ENCODE measurements at places on chromosomes 13 and 19.
A peak's percentile ranks its signal among the peaks of the same experiment; 100 is the strongest.

DNA sequence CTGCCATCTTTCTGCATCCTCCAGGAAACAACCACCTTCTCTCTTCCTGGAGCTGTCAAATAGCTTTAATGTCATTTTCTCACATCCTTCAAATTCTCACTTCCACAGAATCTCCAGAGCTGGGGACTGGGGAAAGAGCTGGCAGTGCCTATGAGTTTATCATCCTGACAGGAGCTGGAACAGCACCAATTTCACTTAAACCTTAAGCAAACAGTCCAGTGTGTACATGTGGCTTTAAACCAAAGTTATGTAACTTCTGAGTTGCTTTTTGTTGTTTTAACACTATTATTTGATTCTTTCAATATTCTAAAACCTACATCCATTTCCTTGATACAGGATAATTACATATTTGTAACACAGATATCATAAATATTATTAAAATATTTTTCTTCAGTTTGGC lies 331.5 kb upstream of the ARGLU1 start:
- DNase-seq = no peak

DNA sequence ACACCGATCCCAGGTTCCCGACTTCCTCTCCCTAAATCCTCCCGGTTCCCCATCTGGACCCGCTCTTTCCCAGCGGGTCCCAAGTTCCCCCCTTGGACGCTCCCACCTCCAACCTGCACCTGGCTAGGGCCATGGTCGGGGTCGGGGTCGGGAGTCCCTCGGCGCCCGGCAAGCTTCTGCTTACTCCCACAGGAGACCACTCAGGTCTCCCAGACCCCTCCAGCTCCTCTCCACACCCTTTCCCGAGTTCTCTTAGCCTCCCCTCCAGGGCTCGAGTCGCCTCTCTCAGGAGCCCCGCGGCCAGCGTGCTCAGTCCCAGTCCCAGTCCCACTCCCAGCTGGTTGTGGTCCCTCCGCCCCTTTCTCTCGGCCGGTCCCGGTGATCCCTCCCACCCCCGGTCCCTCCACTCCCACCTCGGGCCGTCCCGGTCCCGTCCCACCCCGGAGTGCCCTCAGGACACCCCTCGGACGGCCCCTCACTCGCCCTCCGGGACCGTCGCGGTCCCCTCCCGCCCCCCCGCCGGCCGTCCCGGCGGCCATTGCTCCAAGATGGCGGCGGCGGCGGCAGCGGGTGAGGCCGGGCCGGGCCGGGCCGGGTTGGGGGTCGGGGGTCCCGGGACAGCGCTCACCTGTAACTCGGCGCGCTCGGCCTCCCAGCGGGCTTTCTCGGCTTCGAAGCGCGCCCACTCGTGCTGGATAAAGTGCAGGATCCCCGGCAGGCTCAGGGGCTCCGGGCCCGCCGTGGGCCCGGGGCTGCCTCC lies at the start of gene FKRP:
Gene FKRP (plus strand): TSS at position 537 of the 760 bp plus-strand sequence. CDS start 9,394 bp downstream, outside the sequence.
- DNase-seq = peak; percentile 27

DNA sequence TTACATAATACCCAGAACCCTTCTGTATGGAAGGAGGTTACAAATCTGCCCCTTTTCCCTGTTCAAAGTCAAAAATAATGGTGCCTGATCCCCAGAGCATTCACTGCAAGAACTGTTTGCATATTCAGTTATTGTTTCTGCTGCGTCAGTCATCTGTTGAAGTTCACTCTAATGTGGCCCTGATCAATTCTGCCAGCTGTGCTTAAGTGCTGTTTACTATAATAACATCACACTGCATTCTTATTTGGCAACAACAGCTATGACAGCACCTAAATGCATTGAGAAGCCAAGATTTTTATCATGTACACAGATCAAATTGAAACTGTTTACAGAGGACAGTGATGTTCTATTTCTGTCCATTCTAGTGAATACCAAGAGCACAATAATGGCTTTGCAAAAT lies 115.9 kb downstream of the DACH1 start:
- DNase-seq = no peak

- DNase-seq = no peak
These were observed 435.3 kb downstream of the KLF12 start for GRCh38 chr13:73698859-73699258.

- DNase-seq = no peak
These were observed 838 bp upstream of the MYADM start for GRCh38 chr19:53866865-53867224.

DNA sequence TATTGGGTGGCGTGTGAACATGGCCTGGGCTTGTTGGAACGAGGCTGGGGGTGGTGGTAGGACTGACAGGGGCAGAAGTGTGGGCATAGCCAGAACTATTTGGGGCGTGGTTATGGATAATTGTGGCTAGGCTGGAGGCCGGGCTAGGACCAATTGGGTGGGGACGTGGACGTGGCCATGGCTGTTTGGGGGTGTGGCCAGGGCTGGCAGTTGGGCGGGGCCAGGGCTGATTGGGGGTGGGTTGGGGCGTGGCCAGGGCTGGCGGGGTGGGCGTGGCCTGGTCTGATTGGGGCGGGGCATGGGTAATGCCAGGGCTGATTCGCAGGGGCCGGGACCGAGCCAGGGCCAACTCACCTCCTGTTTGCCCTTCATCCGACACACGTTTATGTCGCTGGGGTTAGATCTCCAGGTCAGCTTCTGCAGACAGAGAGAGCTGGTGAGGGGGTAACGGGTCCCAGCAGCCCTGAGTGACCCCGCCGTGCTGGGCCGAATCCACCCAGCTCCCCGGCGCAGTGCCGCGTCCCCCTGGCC lies 2.8 kb downstream of the SEMA6B start:
- no peak for DNase-seq

- DNase-seq = no peak
These were observed 99.2 kb upstream of the MIR17HG start for GRCh38 chr13:91248249-91248648.

DNA sequence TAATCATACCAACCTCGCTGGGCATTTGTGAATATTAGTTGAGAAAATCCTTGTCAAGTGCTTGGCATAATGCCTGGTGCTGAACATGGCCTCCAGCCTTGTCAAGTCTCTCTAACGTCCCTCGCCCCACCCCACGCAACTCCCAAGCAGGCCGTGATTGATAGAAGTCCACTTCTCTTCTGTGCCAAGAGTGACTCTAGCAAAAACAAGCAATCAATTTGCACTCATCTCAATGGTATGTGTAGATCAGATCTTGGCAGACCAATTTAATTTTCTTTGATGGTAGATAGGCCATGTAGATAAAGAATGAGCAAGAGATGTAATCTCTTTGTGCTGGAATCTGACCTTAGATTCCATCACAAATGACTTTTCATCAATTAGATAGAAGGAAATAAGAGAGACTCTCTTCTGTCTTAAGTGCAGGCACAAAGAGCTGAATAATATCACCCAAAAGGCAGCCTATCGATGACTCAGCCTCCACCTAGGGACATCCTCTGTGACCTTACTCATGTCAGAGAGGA lies 31.0 kb upstream of the KATNAL1 start:
- DNase-seq = no peak

- no peak for DNase-seq
These were observed 70.6 kb downstream of the ZNF557 start for GRCh38 chr19:7140137-7140536.

DNA sequence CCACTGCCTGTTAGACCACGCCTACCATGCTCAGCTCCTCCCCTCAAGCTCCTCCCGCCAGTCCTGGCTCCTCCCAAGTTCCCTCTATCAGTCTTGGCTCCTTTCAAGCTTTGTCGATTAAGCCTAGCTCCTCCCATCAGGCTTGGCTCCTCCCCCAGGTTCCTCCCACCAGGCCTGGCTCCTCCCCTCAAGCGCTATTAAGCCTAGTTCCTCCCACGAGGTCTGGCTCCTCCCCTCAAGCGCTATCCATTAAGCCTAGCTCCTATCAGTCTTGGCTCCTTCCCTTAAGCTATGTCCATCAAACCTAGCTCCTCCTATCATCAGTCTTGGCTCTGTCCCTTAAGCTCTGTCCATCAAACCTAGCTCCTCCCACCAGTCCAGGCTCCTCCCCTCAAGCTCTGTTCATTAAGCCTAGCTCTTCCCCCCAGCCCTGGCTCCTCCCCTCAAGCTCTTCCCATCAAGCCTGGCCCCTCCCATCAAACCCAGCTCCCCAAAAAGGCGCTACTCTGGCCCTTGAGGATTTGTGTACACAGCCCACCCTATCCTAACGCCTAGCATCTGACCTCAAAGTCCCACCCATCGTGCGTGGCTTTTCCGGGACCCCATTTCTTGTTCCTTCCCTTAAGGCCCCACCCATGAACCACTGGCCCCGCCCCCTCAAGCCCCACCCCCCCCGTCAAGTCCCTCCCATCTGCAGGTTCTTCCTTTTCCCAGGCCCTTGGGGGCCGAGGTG lies 10.0 kb downstream of the CAMSAP3 start:
- no peak for DNase-seq

- peak; percentile 50 for DNase-seq
These were observed 647 bp upstream of the KLF12 start for GRCh38 chr13:74134777-74135325.

- DNase-seq = no peak
These were observed 1.1 kb upstream of the GTF3A start for GRCh38 chr13:27423333-27423732.

- DNase-seq = no peak
These were observed 389.3 kb downstream of the FGF9 start for GRCh38 chr13:22060187-22060586.

DNA sequence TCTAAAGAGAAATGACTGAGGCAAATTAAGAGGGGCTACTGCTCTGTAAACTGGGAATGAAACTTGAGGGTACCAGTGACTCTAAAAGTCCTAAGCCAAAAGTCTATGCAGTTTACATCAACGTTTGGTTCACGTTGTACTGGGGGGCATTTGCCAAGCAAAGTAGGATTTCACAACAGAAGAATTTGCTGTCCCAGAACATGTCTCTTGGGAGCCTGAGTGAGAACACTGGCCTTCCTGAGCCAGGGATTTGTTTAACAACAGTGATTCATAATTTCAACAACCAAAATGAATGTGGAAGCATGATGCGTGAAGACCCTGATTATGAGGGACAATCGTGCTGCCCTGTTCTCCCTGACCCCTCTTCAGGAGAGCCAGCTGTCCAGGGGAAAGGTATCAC lies 178.0 kb downstream of the OXGR1 start:
- DNase-seq = no peak

- no peak for DNase-seq
These were observed 2.9 kb downstream of the SUPT5H start for GRCh38 chr19:39448271-39448670.

DNA sequence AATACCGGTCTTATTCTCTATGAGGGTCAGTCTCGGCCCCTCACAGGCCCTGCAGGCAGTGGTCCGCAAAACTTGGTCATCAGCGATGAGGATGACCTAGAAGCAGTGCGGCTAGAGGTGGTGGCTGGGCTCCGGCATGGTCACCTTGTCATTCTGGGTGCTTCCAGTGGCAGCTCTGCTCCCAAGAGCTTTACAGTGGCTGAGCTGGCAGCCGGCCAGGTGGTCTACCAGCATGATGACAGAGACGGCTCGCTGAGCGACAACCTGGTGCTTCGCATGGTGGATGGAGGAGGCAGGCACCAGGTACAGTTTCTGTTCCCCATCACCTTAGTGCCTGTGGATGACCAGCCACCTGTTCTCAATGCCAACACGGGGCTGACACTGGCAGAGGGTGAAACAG lies 1.8 kb downstream of the FREM2 start:
- no peak for DNase-seq

DNA sequence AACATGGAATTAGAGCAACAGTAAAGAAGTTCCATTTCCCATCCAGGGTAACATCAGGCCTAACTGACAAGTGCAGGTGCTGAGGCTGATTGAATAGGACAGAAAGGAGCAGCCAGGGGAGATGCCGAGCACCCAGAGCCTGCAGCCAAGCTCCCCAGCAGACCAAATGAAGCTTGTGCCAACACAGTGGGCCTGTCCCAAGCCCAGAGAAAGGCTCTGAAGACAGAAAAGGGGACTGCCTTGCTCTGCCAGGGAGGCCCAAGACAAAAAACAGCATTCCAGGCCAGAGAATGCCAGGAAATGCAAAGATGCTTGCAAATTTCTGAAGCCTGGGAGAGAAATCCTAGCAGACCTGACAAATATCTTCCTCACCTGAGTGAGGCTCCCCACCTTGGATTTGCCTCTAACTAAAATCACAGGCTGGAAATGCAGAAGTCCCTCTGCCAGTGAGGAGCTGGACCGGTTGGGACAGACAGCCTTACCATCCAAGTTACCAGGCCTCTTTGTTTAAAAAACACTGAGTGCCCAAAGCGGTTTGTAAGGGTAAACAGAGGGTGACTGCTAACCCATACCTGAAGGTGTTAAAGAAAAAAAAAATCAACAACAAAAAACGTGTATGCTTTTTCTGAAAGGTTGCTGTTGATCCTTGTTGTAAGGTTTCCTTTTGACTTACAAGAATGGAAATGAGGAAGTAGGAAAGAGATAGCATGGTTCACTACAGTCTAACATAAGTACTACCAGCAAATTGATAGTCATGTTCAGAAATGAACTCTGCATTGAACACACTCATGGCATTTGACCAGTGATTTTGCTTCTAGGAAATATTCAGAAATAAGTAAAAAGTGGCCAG lies 11.8 kb upstream of the HMGB1 start:
- no peak for DNase-seq

Data from activated CD8-positive, alpha-beta memory T cell treated with anti-CD3 and anti-CD28 coated beads for 1 hour (primary cell).